ENCODE measurements at places on chromosomes 7 and 10.

DNA sequence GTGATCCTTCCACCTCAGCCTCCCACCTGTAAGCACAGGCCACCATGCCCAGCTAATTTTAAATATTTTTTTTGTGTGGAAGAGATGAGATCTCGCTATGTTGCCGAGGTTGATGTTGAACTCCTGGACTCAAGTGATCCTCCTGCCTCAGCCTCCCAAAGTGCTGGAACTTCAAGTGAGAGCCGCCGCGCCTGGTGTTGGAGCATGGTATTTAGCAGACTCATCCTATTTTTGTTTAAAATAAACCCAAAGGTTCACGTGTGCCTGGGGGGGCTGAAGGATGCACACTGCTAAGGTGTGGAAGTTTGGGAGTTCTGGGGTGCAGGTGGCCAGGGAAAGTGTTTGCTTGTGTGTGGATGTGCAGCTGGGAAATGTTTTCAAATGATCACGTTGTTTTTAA lies 18.1 kb downstream of the PDGFA start:
- DNase-seq, result no peak

DNA sequence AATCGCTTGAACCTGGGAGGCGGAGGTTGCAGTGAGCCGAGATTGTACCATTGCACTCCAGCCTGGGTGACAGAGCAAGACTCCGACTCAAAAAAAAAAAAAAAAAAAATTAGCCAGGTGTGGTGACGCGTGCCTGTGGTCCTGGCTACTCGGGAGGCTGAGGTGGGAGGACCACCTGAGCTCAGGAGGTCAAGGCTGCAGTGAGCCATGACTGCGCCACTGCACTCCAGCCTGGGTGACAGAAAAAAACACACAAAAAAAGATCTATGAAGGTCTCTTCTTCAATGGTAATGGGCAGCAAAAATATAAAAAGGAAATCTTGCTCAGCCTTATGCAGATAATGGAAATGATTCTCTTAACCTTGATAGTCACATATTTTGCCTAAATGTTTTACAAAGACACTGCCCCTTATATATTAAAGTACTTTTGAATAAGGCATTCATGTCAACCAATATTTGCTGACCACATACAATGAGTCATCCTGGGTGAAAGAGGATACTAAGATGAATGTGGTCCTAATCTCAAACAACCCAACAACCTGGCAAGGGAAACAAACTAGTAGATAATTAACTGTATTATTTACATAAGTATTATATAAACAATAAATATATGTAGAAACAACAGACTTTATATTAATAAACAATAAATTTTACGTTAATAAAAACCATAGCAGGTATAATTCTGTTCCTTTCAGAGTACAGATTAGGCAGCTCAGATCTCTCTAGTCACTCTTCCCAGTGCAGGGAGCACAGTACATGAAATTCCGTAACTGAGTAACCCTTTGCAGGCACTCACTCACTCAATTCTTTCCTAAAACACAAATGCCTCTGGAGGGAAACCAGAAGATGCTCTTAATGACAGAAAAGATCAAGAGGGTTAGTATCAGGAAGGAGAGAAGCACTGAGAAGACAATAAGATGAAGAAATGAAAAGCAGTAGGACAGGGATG lies 8.1 kb downstream of the TOMM7 start:
- DNase-seq, result peak; percentile 69

DNA sequence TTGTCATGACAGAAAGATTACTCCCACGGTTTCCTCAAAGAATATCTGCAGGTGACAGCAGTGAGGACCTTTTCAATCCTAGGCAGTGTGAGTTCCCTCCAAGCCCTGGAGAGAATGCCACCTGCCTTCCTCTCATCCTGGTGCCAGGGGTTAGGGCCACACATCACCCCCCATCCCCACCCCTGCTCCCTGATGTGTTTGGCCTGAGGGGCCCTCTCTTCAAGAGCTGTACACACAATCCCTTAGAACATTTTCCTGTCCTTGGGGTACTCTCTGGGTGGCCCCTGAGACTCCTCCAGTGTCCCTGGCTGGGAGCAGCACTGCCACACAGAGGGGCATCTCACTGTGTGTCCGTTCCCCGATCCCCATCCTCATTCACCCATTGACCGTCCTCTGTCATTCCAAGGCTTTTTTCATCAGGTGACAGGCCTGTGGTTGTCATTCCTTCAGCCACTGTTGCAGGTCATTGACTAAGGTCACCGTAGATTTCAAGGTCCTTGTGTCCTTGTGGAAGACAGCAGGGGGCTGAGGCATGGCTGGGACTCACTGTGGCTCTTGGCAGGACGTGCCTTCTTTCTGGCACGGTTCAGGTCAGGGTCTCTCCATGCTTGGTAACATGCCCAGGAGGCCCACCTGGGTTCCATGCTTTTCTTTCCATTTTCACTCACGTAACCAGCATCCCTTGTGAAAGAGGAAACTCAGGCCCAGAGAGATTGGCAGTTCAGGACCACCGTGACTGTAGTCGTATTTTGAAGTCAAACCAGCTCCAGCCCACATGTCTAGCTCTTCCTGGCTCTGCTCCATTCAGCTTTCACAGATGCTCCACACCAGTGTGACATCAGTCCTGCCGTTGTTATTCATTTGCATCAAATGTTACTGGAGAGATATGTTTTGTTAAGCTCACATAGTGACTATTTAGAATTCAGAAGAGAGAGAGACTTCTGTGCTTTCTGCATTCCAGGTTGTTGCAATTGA lies 26.8 kb upstream of the BTBD16 start:
- no peak for DNase-seq

DNA sequence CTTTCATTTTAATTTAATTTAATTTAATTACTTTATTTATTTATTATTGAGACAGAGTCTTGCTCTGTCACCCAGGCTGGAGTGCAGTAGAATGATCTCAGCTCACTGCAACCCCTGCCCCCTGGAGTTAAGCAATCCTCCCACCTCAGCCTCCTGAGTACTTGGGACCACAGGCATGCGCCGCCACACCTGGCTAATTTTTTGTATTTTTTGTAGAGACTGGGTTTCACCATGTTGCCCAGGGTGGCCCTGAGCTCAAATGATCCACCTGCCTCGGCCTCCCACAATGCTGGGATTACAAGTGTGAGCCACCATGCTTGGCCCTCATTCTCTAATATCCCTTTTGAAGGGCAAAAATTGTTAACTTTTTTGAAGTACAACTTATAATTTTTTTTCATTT lies 92.9 kb downstream of the XRCC2 start:
- no peak for DNase-seq

DNA sequence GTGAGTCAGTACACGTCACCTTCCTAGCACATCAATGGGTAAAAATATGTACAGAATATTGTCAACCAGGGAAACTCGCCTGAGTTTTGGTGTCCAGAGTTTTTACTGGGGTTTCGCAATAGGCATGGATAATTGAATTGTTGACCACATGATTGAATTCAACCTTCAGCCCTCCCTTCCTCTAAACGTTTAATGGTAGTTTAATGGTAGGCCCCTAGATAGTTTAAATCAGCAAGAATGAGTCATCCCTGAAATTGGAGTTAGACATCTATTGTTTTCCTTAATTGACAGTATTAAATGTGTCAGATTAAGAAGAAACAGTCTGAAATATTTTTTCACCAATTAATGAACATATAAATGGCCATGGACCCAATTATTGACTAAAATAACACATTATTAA lies 57.8 kb upstream of the CACNA2D1 start:
- DNase-seq, result no peak

DNA sequence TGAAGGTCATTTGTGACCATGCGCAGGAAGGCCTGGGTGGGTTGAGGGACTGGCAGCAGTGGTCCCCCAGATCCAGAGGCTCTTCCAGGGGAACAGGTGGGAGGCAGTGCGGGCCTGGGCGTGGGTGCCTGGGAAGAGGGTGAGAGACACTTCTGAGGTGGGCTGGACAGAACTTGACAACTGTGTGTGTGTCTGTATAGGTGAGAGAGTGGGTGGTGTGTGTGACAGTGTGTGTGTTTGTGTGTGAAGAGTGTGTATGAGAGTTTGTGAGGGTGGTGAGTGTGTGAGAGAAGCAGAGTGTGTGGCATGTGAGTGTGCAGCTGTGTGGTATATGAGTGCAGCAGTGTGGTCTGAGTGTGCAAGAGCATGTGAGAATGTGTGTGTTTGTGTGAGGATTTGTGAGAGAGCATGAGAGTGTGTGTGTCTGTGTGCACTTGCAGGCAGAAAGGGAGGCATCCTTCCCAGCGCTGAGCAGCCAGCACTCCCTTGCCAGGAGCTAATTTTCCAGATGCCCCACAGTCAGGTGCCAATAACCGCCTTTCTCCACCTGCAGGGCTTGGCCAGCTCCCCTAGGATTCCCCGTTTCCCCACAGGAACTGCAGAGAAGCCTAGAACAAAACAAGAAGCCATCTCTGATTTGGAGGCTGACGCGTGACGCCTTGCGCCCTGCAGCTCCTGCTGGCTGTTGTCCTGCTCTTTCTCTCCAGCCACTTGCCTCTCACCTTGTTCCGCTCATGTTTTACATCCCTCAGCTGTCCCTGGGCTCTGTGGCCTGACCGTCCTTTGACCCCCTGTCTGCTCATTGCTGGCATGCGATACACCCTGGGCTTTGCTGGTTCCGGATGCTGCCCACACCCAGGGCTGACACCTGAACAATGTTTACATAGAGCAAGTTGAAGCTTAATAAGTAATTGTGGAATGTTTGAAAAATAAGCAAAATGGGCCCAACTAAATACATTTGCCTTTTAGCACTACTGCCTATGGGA lies 88.0 kb downstream of the TMEM178B start:
- DNase-seq, result no peak

GRCh38 chr10:4519658-4520402 lies 306.2 kb upstream of the AKR1E2 start:
- DNase-seq, result no peak

GRCh38 chr7:37571806-37572205 lies 111.8 kb upstream of the GPR141 start:
- no peak for DNase-seq

DNA sequence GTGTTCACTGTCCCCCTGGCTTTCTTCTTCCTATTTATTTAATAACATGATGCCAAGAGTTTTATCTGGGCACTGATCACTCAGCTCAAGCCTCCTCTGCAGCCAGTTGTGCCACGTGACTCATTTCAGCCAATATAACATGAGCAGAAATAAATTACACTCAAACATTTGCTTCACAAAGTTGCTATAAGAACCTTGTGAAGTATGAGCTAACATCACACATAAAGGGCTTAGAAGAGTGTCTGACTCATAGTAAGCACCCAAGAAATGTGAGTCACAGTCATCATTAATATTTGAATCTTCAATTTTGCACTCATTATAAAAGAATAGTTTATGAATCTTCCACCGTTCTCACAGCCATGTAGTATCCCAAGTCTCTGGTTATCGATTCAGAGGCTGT lies 414.6 kb upstream of the NPVF start:
- no peak for DNase-seq

- DNase-seq, result no peak
These were observed at the start of gene ANKRD61 for GRCh38 chr7:6030988-6031387. Gene ANKRD61 (plus strand): TSS chr7:6031376. CDS start chr7:6031376, 0 bp downstream.

- DNase-seq, result no peak
These were observed 96.0 kb upstream of the SAMD8 start for GRCh38 chr10:75015442-75015841.

- no peak for DNase-seq
These were observed 15.3 kb downstream of the POT1 start for GRCh38 chr7:124914298-124914697.

GRCh38 chr7:99459087-99459486 lies 6.9 kb downstream of the ATP5MF start:
- peak; percentile 43 for DNase-seq

DNA sequence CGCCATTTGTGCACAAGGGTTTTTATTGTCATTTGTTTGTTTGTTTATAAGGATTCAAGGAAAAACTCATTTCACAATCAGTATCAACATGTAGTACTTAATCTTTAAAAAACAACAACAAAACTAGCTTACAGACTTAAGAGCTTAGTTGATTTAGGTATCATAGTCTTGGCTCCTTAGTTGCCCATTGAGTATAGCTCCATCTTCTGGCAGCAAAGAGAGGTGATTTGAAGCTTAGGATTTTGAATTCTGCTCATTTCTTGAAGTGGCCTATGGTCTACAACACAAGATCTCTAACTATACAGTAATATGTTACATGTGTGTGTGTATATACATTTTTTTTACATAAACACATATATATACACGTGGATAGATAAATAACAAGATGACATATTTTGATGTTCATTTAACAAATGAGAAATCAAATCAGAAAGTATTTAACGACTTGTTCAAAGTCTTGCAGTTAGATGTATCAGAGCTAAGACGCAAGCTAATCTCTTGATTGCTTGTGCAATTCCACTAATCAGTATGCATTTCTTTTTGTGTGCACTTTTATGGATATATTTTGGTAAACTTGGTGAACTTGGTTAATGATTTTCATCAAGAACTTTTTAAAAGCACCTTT lies 307.3 kb downstream of the CAMK1D start:
- DNase-seq, result peak; percentile 60

- no peak for DNase-seq
These were observed 41.9 kb upstream of the KDM7A start for GRCh38 chr7:140218656-140219055.

- DNase-seq, result no peak
These were observed 5.2 kb downstream of the CHPF2 start for GRCh38 chr7:151237244-151238189.

DNA sequence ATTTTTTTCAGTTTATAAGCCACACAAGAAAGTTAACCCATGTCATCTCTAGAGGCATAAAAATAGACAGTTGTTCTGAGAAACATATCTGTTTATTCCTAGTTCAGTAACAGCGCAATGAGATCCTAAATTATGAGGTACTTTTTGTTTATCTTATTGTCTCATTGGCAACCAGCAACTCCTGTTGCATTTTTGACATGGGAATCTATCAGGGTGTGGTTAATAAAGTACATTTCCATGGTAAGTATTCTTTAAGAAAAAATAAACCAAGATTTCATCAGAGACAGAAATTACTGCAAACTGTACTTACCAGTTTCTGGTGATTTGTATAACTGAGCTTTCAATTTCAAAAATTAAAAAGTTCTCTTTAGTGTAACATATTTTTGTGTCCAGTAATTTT lies 9.0 kb downstream of the FAS start:
- DNase-seq, result no peak

- no peak for DNase-seq
These were observed 15.9 kb downstream of the ZNF3 start for GRCh38 chr7:100065452-100066186.

- no peak for DNase-seq
These were observed 25.8 kb downstream of the MET start for GRCh38 chr7:116697761-116698160.

DNA sequence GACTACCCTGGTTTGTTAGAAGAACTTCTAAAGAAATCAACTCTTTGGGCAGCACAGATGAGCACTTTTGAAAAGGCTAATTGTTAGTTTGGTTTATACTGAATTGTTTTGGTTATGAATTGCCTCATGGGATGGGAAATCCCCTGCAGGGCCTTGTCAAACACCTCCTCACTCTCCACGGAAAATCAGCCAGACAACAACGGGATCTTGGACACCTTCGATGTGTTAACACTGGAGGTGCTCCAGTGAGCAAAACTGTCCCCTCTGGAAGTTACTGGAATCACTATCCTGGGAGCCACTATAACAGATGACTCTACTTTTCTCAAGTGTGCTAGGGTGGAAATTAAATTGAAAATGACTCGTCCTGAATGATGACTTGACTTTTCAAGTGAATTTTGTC lies 38.7 kb downstream of the CDK6 start:
- no peak for DNase-seq

- peak; percentile 34 for DNase-seq
These were observed 337.2 kb downstream of the C7orf25 start for GRCh38 chr7:42574685-42575084.

Data from PC-3 (cell line).